Activated T-cell treated with anti-CD3 and anti-CD28 coated beads, Interleukin-2, amount 50 U/mL, for 4 hours (primary cell): ENCODE measurements at places on chromosomes 4 and X. TPM values are rescaled to one million over a fixed set of nuclear protein-coding genes. Genes with fewer than 3 reads are reported as not detected.

DNA sequence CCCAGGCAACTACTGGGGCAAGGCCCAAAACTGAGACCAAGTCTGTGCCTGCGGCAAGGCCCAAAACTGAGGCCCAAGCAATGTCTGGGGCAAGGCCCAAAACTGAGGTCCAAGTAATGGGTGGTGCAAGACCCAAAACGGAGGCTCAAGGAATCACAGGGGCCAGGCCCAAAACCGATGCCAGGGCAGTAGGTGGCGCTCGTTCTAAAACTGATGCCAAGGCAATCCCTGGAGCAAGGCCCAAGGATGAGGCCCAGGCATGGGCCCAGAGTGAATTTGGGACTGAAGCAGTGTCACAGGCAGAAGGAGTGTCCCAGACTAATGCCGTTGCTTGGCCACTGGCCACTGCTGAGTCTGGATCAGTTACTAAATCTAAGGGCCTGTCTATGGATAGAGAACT is 2.7 kb downstream of the GPRASP2 start:
- no peak for DNase-seq

DNA sequence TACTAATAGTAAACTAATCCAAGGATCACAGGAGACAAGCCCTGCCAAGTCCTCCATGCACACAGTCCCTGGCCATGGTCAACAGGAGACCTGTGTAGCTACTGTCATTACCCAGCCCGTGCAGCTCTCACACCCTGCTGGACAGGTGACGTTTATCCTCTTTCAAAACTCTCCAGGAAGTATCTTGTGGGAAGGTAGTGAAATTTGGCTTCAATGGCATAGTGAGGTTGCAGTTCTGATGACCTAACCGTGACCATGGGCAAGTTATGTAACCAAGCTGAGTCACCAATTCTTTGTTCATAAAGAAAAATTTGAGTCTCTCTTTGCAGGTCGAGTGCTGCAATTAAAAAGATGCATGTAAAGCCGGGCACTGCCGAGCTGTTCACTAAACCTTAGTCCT is 11.3 kb upstream of the SLC2A9 start:
- no peak for DNase-seq

DNA sequence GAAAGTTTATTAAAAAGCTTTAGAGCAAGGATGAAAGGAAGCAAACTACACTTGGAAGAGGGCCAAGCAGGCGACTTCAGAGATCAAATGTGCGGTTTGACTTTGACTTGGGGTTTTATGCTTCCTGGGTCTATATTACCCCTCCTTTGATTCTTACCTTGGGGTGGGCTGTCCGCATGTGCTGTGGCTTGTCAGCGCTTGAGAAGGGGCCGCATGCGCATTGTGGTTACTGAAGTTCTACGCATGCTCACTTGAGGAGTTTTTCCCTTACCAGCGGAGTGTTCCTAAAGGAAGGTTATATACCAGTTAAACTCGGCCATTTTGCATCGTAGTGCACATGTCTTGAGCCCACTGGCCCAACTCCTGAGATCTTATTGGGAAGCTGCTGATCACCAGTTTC is 9.9 kb downstream of the ZNF157 start:
- peak; percentile 51 for DNase-seq

- DNase-seq: no peak
Observed at GRCh38 chrX:74218895-74219294, 85.1 kb upstream of the ZCCHC13 start.

DNA sequence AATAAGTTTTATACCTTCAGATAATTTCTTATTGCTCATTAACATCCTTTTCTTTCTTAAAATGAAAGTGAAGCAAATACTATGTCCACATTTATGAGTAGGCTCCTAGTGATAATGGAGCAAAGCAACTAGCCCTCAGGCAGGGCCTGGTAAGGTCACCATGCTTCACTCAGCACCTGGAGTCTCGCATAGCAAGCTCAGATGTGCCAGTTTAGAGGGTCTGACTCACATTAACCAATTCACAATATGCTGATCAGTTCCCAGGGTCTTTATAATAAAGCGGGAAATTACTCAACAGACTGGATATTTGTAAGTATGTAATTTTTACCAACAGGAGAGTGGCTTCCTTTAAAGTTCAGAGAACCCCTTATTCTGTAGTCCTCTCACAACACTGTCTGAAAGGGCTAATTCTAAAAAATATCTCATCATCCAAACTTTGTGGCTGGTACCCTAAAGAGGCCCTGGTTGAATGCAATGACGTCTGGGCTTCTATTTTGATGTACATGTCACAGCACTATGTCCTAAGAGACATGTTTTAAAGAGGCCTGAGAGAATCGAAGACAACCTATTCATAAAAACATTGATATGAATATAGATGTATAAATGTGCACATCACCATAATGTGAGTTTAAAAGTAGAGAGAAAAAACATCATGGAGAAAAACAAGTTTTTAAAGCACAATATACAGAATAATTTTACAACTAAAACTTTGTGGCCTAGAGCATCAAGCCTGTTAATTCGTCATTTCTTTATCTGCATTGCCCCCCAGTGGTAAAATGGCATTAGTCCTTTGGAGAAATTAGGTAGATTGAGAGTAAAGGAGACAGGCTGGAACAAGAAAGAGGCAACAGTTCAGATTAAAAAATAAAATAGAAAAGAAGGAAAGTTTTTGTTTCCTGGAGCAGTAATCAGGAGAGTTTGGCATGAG is 44.3 kb downstream of the IL21 start:
- DNase-seq: no peak

DNA sequence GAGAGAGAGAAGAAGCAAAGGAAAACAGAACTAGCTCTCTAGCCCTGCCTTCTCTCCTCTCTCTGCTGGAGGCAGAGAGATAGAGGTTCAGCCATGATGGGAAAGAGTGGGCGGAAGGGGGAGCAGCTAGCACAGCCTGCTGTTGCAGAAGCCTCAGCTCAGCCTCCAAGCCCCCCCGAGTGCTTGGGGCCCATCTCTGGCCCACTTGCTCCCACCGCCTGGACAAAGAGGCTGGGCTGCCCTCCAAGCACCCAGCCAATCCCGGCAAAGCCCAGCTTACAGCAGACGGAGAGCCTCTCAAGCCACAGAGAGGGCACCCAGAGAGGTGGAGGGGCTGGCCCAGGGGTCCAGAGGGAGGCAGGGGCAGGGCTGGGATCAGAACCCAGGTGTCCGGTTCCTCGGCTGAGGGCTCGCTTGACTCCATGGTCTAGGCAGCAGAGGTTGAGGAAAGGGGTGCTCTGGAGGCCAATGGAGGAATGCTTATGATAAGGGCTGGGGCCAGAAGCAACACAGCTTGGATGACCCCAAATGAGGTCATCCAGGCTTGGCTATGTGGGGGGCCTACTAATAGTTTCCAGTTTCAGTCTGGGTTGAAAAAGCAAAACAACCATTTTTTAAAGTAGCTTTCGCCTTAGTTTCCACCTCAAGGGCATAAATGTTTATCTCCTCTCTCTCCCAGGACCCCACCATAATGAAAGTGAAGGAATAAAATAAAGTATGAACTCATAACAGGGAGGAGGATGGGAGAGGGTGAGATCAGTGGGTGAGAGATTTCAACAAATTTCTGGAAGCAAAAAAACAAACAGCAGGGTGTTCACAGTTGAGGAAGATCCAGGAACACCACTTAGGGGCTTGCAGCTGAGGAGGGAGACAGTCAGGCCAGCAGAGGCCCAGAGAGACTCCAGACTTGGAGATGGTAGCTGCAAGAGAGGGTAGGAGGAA is 24.9 kb upstream of the IQSEC2 start:
- no peak for DNase-seq

GRCh38 chr4:569958-570667 is 6.0 kb downstream of the TMEM271 start:
- no peak for DNase-seq

DNA sequence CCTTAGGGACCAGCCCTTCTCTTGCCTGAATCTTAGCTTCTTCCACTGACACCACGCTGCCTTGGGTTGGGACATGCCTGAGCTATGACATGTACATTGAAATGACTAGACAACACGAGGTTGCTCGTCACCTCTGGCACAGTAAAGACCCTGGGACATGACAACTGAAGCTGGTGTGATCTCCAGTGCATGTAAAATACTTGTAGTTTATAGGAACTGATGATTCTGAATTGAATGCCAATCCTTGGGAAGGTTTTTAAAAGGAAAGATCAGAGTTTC is 100.7 kb upstream of the PGRMC2 start:
- DNase-seq: no peak

GRCh38 chr4:61194571-61194970 is 5.6 kb upstream of the ADGRL3 start:
- DNase-seq: no peak

DNA sequence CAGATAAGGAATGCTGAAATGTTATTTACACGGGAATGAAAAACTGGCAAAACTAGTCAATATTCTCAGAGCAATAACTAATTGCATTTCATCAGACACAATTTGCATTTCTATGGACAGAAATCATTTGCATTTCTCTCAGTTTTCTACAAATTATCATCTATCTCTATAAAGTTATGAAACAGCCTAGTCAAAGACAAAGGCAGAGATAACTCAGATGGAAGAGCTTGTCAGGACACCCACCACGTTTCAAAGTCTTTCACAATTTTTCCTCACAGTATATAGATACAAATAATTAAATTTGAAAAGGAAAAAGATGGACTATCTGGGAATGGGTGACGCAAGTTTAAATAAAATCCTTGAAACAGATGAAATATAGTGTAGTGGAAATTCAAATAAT is 230.8 kb downstream of the GASK1B start:
- no peak for DNase-seq

The SHROOM2 gene
- total RNA-seq: not detected

The PARM1 gene
- total RNA-seq: 0.08 TPM

The ARHGAP10 gene
- total RNA-seq: 4.3 TPM
